ENCODE measurements at places on chromosomes 12 and 14. TPM values are rescaled to one million over a fixed set of nuclear protein-coding genes. Genes with fewer than 3 reads are reported as not detected.

DNA sequence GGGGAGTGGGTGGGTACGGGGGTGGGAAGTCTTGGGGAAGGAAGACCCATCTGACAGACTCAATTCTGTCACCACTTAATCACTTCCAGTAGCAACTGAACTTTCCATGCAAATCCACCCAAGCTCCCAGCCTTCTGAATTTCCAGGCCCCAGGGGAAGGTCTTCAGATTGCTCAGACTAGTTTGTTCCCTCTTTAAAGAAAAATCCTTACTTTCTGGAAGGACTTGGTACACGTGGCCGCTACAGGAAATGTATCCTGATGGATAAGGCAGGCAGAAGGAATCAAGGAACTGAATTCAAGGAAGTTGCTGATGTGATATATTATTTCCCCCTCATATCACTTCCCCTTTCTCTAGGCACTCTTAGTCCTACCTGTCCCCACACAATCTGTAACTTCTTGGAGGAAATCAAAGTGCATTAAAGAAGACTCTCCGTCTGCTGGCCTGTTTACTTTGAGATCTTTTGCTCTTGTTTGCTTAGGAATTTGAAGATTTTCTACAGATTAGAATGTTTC is 6.4 kb downstream of the NFKBIA start:
- no peak overlapping the region for H3K4me3 ChIP-seq
- H3K36me3 ChIP-seq, result peaks cover 29% of the 10 kb centered on the region
- H3K27ac ChIP-seq, result peak overlapping the region; percentile 97

Gene INHBC
- total RNA-seq, result 0.16 TPM

- no peak for DNase-seq
- H3K4me3 ChIP-seq, result no peak overlapping the region
- no peaks in the 10 kb centered on the region for H3K27me3 ChIP-seq
- peaks cover 7% of the 10 kb centered on the region for H3K4me1 ChIP-seq
Measured at GRCh38 chr12:15693228-15693911, 95.8 kb downstream of the EPS8 start.

- H3K27ac ChIP-seq, result no peak overlapping the region
- DNase-seq, result no peak
- no peak overlapping the region for H3K4me3 ChIP-seq
- H3K36me3 ChIP-seq, result peaks cover 25% of the 10 kb centered on the region
- H3K27me3 ChIP-seq, result no peaks in the 10 kb centered on the region
Measured at GRCh38 chr12:102659200-102659911, 179.0 kb upstream of the IGF1 start.

- no peaks in the 10 kb centered on the region for H3K4me1 ChIP-seq
- H3K27me3 ChIP-seq, result no peaks in the 10 kb centered on the region
- no peaks in the 10 kb centered on the region for H3K36me3 ChIP-seq
- H3K27ac ChIP-seq, result no peak overlapping the region
Measured at GRCh38 chr14:38567703-38568102, 311.8 kb upstream of the CLEC14A start.

DNA sequence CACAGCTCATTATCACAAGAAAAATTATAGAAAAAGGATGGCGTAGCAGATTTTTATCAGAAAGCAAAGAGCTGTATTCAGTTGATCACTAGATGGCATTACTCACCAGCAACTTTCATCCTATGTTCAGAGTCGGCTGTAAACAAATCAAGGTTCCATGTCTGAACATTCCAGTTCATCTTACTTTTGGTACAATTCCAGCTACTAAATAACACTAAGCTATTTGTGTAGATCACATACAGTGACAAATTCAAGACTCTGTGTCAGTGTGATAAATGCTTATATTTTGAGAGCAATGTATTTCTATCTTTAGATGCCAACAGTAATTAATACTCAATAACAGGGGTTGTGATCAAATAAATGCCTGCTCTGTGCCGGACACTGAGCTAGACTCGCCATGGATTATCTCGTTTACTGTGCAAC is 30.1 kb downstream of the NRDE2 start:
- DNase-seq, result no peak
- H3K36me3 ChIP-seq, result peaks cover 24% of the 10 kb centered on the region
- no peaks in the 10 kb centered on the region for H3K27me3 ChIP-seq
- peaks cover 54% of the 10 kb centered on the region for H3K4me1 ChIP-seq

GRCh38 chr14:67820428-67820971 is 921 bp downstream of the RAD51B start:
- peak overlapping the region; percentile 84 for H3K27ac ChIP-seq
- H3K4me1 ChIP-seq, result peaks cover 25% of the 10 kb centered on the region
- no peak for DNase-seq
- no peaks in the 10 kb centered on the region for H3K36me3 ChIP-seq
- H3K27me3 ChIP-seq, result no peaks in the 10 kb centered on the region
- peak overlapping the region; percentile 95 for H3K4me3 ChIP-seq

Gene OR2AP1
- not detected for total RNA-seq
